ENCODE measurements at places on chromosomes 12 and 14. TPM values are rescaled to one million over a fixed set of nuclear protein-coding genes. Genes with fewer than 3 reads are reported as not detected.

CLEC1B gene
- not detected for total RNA-seq

SMOC1 gene
- total RNA-seq, result not detected

DNA sequence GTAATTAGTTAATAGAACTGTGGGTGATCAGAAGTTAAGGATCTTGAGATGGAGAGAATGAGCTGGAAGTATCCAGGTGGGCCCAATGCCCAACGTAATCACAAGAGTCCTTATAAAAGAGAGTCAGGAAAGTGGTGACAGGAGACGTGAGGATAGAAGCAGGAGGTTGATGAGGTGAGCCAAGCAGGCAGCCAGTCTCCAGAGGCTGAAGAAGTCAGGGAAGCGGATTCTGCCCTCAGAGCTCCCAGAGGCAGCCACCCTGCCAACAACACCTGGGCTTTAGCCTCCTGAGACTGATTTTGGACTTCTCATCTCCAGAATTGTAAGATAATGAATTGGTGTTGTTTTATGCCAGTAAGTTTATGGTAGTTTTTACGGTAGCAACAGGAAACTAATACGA, 10.1 kb upstream of the SAV1 start:
- no peak for DNase-seq

DNA sequence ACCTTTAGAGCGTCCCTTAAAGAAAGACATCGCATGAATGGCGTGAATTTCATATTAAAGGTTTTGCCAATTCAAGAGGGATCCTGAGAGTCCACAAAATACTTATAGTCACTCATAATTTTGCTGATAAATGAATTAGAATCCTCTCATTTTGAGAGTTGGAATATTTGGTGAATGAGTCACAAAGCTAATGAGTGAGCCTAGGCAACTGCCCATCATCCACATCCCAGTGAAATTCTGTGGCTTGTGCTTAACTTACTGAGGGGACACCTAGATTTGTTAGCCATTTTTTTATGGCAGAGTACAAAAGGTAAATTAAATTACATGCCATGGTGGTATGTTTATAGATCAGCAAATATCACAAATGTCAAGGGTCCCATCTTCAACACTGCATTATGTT, 12.7 kb upstream of the NOXRED1 start:
- no peak for DNase-seq

DNA sequence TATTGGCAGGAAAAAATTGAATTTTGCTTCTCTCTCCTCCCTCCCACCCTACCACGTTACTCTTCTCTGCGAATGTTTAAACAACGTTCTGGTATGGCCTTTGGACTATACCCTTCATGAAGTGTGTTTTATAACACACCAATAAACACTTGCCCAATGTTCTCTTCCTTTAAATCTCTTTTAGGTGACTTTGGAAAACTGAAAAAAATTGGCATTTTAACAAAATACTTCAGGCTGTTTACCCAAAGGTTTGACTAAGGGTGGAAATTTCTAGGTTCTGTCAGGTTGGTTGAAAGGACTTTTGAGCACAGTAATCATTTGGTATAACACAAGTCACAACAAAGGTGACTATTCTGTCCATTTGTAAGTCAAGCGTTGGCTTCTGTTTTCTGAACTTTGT, 446.8 kb downstream of the AEBP2 start:
- DNase-seq, result no peak

- DNase-seq, result no peak
Observed at GRCh38 chr12:68620519-68621471, 10.1 kb downstream of the RAP1B start.

- DNase-seq, result no peak
Observed at GRCh38 chr12:53618275-53618674, 7.9 kb downstream of the ATF7 start.

DNA sequence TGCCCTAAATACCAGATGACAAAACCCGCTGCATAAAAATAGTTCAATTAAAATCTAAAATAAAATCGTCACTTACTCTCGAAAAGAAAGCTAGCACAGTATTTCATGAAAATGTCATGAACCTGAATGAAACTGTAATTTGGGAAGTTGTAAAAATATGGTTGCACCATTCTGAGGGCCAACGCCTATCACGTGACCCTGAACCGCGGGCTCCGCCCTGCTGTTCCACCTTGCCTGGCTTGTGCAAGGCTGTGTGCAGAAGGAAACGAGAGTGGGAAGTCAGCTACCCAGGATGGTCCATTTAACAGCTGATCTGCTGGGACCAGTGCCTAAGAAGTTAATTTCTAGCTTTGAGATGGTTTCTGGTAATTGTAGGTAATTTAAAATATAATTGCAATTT, 91.7 kb upstream of the BMP4 start:
- no peak for DNase-seq
